Vagina (tissue), 2 donors: ENCODE measurements at places on chromosomes 6 and 20. TPM values are rescaled to one million over a fixed set of nuclear protein-coding genes. Genes with fewer than 3 reads are reported as not detected.

Gene SLC44A4
- 5.9 TPM for total RNA-seq

Gene AKAP12
- total RNA-seq, result 88.1 TPM

Gene CRISP2
- not detected for total RNA-seq

Gene PRPF6
- 50.6 TPM for total RNA-seq

Gene C6orf15
- total RNA-seq, result not detected

Gene GSTA2
- not detected for total RNA-seq

Gene GJA10
- total RNA-seq, result not detected

- DNase-seq, result no peak
Measured at GRCh38 chr6:4320860-4321259, 185.5 kb upstream of the ECI2 start.

GRCh38 chr6:2782356-2782708 is 17.1 kb downstream of the WRNIP1 start:
- DNase-seq, result no peak

GRCh38 chr6:67757465-67758033 is 877.5 kb upstream of the ADGRB3 start:
- DNase-seq, result no peak

GRCh38 chr20:46139266-46139889 is 21.3 kb downstream of the CD40 start:
- DNase-seq, result no peak

GRCh38 chr6:148250975-148251685 is 91.5 kb upstream of the SASH1 start:
- no peak for DNase-seq

DNA sequence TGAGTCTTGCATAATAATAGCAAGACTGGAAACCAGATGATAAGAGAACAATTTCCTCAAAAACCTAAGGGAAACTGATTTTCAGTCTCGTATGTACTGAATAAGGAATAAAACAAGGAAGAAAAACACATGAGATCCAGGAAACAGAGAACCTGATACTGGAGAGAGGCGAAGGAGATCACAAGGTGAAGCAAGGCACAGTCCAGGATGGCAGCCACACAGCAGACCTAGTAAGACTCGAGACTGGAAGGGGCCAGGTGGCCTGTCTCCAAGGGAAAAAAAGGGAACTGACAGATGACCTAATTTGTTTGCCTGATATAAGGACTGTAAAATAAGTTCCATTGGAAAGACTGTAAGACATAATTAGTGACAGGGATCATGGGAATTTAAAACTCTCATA is 71.1 kb downstream of the TASP1 start:
- no peak for DNase-seq

- no peak for DNase-seq
Measured at GRCh38 chr20:45426320-45427016, 10.5 kb downstream of the PIGT start.

DNA sequence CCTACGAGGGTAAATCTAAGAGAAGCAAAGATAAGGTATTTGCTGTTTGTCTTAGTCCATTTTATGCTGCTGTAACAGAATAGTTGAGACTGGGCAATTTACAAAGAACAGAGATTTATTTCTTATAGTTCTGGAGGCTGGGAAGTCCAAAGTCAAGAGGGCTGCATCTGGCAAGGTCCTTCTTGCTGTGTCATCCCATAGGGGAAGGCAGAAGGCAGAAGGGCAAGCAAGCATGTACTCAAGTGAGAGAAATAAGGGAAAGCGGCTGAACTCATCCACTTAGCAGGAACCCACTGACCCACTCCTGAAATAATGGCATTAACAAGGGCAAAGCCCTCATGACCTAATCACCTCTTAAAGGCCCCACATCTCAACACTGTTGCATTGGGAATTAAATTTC is 102.7 kb downstream of the AGPAT4 start:
- no peak for DNase-seq

- no peak for DNase-seq
Measured at GRCh38 chr6:1593286-1593957, 16.3 kb upstream of the FOXC1 start.
